ENCODE measurements at places on chromosomes 1 and 21.

DNA sequence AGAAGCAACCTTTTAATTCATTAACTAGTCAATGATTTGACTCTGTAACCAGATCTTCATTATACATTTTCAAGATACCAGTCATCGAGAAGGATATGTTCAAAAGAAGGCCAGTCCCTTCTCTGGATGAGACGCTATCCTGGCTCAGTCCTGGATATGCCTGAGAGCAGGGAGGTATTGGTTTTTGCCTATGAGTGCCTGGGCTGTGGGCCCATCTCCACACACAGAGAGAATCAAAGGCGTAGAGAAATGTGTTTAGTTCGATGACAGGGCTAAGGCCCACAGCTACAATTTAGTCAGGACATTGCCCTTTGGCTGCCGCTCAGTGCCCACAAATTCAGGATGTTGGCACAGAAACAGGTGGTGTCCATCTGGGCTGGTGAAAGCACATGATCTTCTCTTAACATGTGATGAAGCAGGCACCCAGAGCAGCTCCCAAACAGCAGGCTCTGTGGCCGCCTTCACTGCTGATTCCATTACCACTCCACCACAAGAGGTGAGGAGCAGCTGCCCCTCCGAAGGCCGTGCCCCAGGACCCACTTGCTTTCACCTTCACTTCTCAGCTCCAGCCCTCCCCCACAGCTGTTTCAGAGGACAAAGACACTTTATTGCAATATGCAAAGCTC lies 24.7 kb downstream of the ACKR1 start:
- no peak for DNase-seq

- DNase-seq = no peak
These were observed 43.6 kb upstream of the ETV3 start for GRCh38 chr1:157181790-157182189.

GRCh38 chr1:193519922-193520321 lies 333.5 kb upstream of the B3GALT2 start:
- DNase-seq = no peak

DNA sequence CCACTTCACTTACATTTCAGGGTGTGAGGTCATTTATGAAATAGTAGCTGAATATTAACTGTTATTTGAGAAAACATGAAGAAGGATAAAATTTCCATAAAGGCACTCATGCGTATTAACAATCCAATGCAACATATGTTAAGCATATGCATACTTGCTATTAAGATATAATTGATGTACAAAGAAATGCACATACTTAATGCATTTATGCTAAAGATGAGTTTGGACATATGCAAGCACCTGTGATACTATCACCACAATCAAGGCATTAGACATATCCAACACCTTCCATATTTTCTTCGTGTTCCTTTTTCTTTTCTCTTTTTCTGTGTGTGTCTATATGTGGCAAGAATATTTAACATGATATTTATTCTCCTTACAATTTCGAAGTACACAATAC lies 464.8 kb upstream of the BRINP3 start:
- no peak for DNase-seq

GRCh38 chr1:22331618-22332423 lies 119.8 kb upstream of the ZBTB40 start:
- no peak for DNase-seq

DNA sequence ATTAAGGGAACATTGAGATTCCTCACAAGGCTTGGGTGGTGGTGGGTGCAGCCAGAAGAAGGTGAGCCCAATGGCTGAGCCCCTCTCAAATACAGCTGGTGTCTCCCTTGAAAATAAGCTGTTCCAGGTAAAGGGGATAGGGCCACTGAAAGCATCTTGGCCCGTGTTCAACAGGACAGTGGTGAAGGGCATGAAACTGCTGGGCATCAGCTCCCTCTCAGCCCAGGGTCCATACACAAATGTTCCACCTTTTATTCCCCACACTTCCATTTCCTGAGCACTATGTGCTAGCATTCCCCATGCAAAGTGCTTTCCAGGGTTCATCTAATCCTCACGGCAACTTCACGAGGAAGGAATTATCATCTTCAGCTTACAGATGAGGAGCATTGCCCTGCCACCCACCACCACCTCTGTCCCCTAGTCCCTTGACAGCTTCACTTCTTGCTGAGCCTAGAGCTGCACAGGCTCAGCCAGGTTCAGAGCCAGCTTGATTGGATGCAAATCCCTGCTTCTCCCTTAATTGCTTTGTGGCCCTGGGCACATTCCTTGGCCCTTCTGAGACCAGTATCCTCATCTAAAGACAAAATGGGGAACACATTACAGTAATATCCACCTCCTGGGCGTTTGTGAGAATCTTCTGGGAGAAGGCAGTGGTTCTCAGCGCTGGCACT lies 9.6 kb downstream of the TAGLN2 start:
- DNase-seq = no peak

DNA sequence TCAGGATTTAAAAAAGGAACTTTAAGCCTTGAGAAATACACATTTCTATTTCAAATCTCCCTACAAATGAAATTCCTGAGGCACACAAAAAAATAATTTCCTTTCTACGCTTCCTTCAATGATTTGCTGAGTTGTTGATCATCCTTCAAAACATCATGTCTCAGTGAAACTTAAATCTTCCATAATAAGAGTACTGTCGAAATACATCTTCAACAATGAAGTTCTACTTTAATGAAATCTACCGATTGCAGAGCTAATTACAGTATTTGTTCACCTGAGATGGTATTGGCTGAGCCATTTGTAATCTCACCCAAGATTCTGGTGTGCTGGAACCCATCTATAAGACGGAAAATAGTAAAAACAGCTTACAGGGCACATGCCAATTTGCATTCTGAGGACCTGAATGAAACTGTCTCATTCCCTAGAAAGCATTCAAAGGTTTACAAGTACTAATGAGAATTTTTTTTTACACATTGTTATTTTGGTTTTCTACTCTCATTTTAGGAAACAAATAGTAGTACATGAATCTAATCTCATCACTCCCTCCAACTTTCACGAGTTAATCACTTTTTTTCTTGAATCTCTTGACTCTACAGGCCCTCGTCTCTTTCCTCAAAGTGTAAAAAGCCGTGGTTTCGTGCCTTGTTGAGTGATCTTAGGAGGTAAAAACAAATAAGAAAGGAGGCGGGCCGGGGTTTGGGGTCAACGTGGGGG lies 1.1 kb downstream of the CHML start:
- DNase-seq = no peak

DNA sequence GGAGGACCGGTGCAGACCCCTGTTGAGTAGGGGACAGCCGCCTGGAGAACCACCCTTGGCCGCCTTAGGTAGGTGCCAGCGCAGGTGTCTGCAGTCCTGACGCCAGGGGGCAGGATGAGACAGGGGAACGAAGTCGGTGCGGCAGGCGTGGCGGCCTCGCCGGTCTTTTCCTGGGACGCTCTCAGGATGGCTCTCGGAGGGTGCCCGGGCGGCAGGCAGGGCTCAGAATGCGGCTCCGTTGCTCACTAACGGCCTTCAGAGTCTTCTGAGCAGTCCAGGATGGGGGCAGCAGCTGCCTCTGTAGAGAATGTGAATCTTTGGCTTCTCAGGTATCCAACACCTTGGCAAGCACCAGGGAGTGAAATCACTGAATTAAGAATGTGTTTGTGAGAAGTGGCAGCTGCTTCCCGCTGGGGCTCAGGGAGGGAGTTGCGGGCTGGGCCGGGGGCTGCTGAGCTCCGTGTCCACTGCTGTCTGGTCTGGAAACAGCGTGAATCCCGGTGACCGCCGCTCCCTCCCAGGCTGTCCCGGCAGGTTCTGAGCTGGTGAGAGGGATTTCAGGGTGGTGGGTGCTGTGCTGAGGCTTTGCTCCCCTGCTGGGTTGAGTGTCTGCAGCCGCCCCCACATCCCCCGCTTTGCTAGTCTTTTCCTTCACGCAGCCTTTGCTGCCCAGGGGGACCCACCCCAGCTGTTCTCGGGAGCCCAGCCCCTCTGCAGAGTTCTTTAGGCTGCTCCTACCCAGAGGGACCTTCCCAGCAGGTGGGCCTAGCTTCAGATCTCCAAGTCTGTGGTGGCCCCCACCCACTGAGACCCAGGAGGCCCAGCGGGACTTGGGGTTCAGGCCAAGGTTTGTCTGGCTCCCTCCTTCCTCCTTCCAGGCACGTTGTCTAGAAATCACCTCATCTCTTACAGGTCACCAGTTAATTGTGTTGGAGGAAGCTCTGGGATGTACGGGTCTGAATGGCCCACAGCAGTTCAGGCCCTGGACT lies 11.1 kb upstream of the C1orf174 start:
- peak; percentile 33 for DNase-seq

- no peak for DNase-seq
These were observed 24.6 kb downstream of the EXTL2 start for GRCh38 chr1:100869996-100870395.

DNA sequence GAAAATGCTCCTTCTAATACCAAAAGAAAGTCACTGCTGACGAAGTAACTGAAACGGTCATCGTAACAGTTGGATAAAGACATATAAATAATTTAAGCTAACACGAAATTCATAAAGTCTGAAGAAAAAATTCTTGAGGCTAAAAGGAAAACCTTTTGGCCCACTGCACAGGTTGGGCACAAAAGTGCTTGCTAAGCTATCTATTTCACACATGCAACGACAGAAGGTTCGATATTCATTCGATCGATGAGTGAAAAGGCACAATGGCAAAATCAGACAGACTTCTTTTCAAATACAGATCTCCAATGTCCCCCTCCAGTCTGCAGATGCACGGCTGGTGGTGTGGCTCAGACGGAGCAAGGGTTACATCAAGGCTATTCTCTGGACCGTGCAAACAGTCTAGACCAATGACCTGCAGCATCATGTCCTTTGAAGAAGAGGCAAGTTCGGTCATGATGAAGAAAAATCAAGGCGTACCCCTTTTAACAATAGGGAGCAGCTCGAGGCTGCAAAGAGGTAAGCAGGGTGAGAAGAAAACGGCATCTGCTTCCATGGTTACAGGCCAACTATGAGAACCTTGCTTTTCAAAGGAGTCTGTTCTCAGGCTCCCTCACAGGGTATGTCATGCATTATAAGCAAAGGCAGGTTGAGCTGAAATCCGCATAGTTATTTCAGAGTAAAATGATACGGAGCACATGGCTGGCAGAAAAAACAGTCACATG lies 579.6 kb downstream of the USP25 start:
- DNase-seq = no peak

GRCh38 chr1:23667411-23667810 lies 24.2 kb upstream of the RPL11 start:
- DNase-seq = no peak

- peak; percentile 83 for DNase-seq
These were observed 60.8 kb upstream of the F3 start for GRCh38 chr1:94602316-94602715.

DNA sequence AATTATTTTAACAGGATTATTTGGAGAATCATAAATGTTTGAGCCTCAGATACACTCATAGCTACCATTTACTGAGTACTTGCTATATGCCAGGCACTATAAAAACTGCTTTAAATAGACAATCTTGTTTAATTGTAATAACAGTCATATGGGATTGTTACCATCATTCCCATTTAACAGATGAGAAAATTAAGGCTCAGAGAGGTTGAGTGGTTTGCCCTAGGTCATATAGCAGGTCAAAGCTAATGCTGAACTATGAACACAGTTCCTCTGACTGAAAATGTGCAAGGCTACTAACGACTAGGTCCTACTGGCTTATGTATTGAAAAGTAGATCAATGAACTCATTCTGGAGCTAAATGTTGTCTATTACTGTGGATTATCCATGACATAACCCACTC lies 63.4 kb downstream of the DDR2 start:
- DNase-seq = no peak

- DNase-seq = no peak
These were observed 83.5 kb downstream of the POU2F1 start for GRCh38 chr1:167304165-167304564.

DNA sequence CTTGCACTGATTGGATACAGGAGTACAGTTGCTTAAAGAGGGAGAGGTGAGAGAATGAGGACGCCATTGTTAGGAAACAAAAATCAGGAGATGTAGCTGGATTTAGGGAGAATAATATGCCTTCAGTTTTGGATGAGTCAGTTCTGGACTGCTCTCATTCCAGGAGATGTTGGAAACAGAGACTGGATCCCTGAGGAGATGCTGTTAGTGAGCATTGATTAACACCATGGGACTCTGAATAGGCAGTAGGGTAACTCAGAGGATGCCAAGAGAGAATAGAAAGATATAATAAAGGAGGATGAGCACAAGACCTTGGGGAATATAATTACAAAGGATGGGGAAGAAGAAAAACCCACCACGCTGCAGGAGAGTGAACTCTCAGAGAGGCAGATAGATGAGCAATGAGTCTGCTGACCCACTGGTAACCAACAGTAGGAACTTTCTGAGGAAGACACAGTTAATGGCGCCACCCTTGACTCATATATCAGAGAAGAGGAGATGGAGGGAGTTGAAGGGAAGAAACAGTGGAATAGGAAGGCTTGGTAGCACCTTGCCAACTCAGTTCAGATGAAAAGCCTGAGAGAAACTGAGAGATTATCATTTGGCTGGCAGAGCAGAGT lies 10.5 kb downstream of the KCNJ15 start:
- DNase-seq = peak; percentile 42

DNA sequence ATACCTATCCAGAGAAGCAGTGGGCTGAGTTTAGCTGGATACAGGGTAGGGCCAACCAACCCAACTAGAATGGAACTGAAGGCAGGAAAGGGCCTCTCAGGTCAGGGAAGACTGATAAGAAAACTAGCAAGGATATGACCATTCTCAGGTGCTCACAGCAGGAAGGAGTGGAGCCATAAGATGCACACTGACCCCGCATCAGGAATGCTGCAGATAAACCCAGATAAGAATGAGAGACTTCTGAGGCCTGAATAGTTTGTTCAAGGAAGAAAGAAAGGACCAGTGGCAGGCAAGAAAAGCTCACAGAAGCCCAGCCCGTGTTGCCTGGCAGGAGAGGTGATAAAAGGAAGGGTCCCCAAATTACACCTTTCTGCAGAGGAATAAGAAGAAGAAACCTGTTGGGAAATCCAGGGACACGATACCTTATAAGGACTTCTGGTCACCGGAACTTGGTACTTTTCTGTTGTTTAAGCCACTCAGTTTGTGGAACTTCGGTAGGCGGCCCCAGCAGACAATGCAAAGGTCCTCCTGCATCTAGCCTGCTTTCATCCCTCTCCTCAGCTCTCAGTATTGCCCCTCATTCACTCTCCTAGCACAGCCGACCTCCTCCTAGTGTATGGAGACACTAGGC lies 58.9 kb downstream of the ATP1A1 start:
- DNase-seq = no peak

GRCh38 chr21:44994047-44994694 lies 54.3 kb downstream of the SLX9 start:
- no peak for DNase-seq

All from inflammatory macrophage treated with lipopolysaccharide for 4 hours (primary cell).